ENCODE measurements at places on chromosomes 5 and 9.

DNA sequence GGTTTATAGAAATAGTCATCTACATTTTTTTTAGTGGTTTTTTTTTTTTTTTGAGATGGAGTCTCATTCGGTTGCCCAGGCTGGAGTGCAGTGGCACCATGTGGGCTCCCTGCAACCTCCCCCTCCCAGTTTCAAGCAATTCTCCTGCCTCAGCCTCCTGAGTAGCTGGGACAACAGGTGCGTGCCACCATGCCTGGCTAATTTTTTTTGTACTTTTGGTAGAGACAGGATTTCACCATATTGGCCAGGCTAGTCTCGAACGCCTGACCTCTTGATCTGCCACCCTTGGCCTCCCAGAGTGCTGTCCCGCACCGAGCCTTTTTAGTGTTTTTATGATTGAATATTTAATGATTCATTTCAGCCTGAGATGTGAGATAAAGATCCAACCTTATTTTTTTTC lies 27.3 kb downstream of the ANKRD33B start:
- DNase-seq: no peak

DNA sequence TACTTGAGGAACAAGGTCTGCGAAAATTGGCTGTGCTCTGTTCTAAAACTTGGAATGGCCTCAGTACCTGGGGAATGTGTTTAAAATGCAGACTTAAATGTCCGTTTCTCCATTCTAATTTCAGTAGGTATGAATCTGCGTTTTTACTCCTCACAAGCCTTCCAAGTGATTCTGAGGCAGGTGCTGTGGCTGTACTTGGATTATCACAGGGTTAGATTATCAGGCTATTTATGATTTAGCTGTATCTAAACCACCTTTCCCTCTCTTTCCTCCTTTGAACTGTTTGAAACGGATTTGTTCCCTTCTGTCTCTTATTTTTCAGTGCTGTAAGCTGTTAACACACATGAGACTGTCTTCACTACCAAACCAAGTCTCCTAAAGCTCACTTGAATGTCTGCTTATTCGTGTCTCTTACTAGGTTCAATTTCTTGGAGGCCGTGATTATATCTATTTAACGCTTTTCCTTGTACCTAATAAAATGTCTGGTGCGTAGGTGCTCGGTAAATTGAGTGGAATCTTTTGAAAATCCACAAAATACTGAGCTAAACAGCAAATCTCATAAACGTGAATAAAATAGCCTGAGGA lies 714 bp upstream of the CETN3 start:
- no peak for DNase-seq

GRCh38 chr5:146883511-146883910 lies 5.0 kb upstream of the PPP2R2B start:
- no peak for DNase-seq

GRCh38 chr9:135156525-135157510 lies 69.3 kb downstream of the OLFM1 start:
- DNase-seq: peak; percentile 56

- DNase-seq: no peak
Observed at GRCh38 chr5:53820119-53820801, 259.8 kb downstream of the NDUFS4 start.

GRCh38 chr9:26470284-26470683 lies 422.3 kb downstream of the CAAP1 start:
- DNase-seq: no peak

GRCh38 chr5:90050103-90050502 lies 359.5 kb downstream of the CETN3 start:
- no peak for DNase-seq

DNA sequence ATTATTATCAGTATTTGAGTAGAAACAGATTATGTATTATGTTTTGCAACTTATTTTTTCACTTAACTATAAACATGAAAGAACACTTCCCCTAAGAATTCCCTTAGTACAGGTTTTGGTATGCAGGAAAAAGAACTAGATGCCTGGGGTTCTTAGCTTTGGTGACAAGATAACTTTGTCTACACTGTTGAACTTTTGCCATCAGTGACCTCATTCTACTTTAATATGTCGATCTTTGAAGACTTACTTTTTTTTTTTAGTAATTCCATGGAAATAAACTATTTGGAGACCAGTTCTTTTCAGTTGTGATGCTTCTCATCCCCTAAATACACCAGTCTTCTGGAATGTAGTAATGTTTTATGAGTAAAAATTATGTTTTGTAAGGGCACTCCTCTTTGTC lies 34.3 kb downstream of the ZNF462 start:
- no peak for DNase-seq

DNA sequence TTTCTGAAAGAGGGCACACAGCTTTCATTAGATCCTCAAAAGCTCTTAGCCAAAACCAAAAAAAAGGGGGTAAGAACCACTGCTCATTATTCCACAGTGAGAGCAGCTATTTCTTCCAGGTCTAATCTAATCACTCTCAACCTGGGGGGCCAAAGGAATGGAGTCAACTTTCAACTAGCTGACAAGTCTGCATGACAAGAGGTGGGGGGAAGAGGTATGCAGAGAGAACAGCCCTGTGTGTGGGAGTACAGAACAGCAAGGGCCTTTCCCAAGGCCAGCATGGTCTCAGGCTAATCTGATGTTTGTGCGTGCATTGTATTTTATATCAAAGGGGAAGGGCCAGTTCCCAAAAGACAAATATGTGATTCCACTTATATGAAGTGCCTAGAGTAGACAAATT lies 36.9 kb upstream of the PIP5K1B start:
- DNase-seq: no peak

- no peak for DNase-seq
Observed at GRCh38 chr9:129587487-129588262, 33.2 kb downstream of the C9orf50 start.

DNA sequence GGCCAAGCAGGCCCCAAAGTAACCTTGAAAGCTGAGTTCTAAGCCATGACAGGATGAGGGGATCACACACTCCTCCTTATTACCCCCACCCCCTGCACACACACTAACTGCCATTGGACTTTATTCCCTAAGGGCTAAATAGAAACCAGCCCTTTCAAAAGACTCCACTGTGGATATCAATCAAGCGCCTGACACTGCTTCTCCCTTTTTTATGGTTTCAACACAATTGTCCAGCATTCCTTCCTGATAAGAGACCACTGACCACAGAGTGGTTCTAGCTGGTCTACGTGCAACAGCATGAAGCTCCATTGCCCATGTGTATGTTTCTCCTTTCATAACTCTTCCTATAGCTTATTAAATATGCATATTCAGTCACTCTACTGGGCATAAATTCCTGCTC lies 34.7 kb downstream of the PAEP start:
- no peak for DNase-seq

DNA sequence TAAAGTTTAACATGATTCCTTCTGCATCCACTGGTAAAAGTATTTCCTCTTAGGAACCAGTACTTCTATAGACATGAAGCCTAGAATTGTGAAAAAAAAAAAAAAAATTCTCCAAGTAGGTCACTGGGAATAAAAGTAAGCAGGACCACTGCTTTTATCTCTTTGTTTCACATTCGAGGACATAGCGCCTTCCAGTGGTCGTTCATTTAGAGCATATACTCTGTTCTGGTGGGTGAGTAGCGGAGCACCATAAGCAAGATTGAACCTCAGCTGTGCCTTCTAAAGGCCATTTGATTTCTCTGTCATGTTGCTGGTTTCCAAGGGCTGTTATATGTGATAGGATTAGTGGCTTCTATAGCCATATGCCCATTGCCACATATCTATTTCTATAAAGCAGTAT lies 393.1 kb downstream of the TMEM232 start:
- DNase-seq: no peak

DNA sequence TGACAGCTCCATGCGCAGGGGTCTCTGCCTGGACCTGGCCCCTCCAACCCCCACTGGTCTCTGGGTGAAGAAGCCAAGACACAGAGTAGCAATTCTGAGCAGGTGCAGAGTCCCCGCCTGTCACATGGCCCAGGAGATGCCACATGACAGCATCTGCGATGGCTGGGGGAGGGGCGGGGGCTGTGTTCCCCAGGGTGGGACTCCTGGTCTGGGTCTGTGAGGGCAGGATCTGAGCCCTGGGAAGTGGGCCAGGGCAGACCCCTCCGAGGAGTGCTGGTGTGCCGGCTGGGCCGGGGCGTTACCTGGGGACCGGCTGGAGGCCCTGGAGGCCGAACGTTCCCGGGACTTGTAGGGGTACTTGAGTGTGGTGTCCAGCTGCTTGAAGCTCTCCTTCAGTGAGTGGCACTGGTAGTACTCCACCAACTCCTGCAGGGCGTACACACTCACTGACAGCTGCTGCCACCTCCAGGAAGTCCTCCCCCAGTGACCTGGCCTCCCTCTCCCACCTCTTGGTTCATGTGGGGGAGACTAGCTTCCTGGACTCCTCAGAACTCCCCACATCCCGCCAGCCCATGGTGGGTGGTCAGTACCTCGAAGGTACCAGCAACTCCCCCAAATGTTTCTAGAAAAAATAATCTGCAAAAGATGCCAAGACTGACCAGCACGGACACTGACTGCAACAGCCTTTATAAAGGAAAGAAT lies 32.1 kb upstream of the SARDH start:
- no peak for DNase-seq

GRCh38 chr9:27829621-27830020 lies 256.3 kb upstream of the C9orf72 start:
- DNase-seq: no peak

GRCh38 chr5:73363911-73364730 lies 84.5 kb downstream of the FOXD1 start:
- DNase-seq: no peak

GRCh38 chr5:87916320-87916719 lies 352.3 kb downstream of the TMEM161B start:
- no peak for DNase-seq

DNA sequence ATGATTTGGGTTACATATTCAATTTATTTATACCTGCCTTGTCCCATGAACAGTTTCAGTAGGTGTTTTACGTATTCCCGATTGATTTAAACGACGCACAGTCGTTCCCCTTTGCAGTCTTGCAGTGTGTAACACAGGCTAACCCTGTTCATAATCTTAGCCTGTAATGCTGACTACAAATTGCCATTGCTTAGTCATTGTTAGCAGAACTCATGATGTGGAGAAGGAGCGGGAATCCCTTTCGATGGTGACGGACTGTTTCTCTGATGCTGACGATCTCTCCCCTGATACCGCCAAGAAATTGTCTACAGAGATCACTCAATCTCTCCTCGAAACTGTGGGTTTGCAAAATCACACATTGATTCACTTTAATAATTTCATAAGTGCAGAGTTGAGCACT lies 93.2 kb downstream of the MRPL36 start:
- DNase-seq: no peak

DNA sequence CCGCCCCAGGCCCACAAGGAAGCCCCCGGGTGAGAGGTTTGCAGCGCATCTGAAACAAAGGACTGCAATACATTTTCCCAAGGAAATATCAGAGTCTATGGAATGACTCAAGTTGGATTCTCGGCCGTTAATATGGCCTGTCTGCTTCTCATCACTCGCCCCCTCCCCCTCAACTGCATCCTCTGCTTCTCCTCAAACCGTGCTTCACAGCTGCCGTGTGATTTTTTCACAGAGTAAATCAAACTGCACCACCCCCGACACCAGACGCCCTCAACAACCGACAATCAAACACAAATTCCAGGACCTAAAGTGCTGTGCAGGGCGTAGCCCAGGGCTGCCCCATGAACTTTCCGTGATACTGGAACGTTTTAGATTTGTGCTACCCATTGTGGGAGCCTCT lies 176.9 kb downstream of the ROR2 start:
- no peak for DNase-seq

GRCh38 chr5:78500871-78501270 lies 140.5 kb downstream of the SCAMP1 start:
- no peak for DNase-seq
